ENCODE measurements at places on chromosomes 2 and 18. TPM values are rescaled to one million over a fixed set of nuclear protein-coding genes. Genes with fewer than 3 reads are reported as not detected.

COX7A2L gene
- 299 TPM for total RNA-seq

IL1RL2 gene
- not detected for total RNA-seq

CCDC178 gene
- 0.42 TPM for total RNA-seq

DNA sequence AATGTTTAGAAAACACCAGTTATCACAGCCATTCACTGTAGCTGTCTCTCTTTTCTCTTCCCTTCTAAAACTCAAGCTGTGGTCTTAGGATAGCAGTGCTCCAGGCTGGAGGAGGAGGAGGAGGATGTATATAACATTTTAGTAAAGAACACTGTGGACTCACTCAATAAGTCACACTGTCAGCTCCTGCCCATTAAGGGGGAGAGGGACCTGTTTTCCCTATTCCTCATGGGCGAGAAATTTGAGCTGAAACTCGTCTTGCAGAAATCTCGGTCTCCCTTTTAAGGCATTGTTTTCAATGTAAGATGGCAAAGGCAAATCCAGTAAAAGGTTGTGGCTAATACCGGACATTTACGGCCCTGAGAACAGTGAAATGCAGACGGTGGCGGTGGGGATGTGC is 114.8 kb upstream of the ZNF236 start:
- no peak for DNase-seq

- no peak for DNase-seq
Observed at GRCh38 chr2:110858135-110858725, 125.9 kb downstream of the ACOXL start.

KLHL30 gene
- not detected for total RNA-seq

- DNase-seq: no peak
Observed at GRCh38 chr2:230758566-230759480, 46.2 kb downstream of the CAB39 start.

GRCh38 chr2:222423632-222424275 is 589 bp upstream of the SGPP2 start:
- DNase-seq: no peak

GRCh38 chr2:238875101-238875470 is 27.2 kb downstream of the TWIST2 start:
- no peak for DNase-seq

- DNase-seq: no peak
Observed at GRCh38 chr18:35371412-35372195, 5.5 kb downstream of the ZNF396 start.

- DNase-seq: no peak
Observed at GRCh38 chr2:25649786-25650185, 23.6 kb downstream of the DTNB start.

GRCh38 chr2:168230389-168230788 is 17.0 kb downstream of the STK39 start:
- no peak for DNase-seq

MYCN gene
- 0.12 TPM for total RNA-seq

MSH2 gene
- 25.0 TPM for total RNA-seq

STAT4 gene
- 10.4 TPM for total RNA-seq

DNA sequence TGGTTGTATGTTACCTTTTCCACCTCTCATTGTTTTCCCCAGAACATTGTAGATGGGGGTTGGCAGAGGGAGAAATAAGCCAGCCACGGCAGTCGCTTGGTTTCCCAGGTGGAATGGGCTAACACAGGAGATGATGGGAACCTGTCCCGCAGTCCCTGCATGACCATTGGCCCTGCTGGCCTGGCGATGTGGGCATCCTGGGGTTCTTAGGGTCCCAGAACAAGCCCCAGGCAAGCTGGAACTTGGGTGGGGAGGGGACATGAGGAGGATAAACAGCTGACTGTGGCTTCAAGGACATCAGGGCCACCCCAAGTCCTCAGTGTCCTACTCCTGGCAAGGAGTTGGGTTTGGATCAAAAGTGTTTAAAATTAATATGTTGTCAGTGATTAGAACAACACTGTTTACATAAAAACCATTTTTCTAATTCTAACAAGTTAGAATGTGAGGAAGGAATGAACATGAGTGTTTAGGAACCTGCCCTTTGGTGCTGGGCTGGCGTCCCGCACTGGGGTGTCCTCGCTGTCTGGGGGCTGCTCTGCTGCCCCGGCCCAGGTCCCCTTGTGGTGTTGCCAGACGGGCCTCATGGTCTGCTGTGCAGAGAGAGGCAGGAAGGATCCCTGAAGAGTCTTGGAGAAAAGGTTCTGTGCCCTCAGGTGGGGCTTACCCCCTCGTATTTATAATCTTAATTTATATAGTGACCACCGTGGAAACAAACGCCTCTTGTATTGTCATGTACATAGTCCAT is 95.1 kb downstream of the USP40 start:
- no peak for DNase-seq

- DNase-seq: no peak
Observed at GRCh38 chr2:45843136-45843535, 191.7 kb downstream of the PRKCE start.
